ENCODE measurements at places on chromosomes 5 and 9.

- no peak for DNase-seq
Measured at GRCh38 chr9:71814815-71815214, 46.5 kb upstream of the CEMIP2 start.

DNA sequence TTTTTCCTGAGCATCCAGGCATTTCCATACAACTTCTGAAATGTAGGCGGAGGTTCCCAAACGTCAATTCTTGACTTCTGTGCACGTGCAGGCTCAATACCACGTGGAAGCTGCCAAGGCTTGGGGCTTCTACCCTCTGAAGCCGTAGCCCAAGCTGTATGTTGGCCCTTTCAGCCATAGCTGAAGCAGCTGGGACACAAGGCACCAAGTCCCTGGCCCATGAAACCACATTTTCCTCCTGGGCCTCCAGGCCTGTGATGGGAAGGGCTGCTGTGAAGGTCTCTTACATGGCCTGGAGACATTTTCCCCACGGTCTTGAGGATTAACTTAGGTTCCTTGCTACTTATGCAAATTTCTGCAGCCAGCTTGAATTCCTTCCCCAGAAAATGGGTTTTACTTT is 103.6 kb downstream of the NREP start:
- DNase-seq = no peak

GRCh38 chr5:172929371-172929838 is 29.8 kb upstream of the RPL26L1 start:
- DNase-seq = no peak

- no peak for DNase-seq
Measured at GRCh38 chr9:107208121-107208520, 75.0 kb upstream of the RAD23B start.

- DNase-seq = no peak
Measured at GRCh38 chr5:78467140-78467539, 106.7 kb downstream of the SCAMP1 start.

DNA sequence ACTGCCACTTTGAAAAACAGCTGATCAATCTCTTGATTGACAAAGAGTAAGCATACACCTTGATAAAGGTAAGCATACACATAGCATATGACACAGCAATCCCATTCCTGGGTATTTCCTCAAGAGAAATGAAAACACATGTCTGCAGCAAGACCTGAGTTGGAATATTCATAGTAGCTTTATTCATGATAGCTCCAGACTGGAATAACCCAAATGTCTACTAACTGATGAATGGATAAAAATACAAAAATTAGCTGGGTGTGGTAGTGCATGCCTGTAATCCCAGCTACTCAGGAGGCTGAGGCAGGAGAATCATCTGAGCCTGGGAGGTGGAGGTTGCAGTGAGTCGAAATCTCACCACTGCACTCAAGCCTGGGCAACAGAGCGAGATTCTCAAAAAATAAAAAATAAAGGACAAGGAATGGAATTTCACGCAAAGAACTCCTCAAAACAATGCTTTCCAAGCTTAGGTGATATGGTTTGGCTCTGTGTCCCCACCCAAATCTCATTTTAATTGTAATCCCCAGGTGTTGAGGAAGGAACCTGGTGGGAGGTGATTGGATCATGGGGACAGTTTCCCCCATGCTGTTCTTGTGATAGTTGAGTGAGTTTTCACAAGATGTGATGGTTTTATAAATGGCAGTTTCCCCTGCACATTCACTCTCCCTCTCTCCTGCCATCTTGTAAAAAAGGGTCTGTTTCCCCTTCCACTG is 41.1 kb upstream of the LHFPL2 start:
- no peak for DNase-seq

DNA sequence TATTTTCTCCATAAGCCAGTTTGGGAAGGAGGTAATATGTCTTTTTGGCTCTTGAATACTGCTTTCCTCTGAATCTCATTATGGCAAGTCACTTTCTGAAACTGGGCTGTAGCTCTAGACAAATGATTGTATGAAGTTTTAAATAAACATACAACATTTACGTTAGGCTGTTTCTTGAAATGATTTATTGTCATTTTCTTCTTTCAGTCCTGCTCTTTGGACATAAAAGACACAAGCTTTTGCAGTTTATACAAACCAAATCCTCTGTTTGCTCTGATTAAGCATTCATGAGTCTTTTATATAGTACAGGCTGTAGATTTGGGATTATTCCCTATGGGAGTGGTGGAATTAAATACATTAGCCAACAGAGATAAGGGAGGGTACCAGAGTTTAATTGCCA is 139.7 kb downstream of the CEP120 start:
- no peak for DNase-seq

DNA sequence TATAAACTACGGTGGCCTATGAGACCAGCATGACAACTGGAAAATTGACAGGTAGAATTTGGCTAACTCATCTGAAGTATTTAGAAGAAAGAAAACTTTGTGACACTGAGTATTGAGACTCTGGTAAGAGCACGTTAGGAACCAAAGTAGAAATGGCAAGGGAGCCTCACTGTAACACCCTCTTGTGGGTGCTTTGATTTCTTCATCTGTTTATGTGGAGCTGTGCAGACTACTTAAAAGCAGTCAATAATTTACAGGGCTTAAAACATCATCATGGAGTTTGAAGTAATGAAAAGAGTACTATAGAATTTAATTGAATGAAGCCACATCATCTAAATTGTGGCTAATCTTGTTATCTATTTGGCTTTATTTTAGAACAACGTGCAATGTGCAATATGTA is 414.2 kb downstream of the CCDC171 start:
- no peak for DNase-seq

DNA sequence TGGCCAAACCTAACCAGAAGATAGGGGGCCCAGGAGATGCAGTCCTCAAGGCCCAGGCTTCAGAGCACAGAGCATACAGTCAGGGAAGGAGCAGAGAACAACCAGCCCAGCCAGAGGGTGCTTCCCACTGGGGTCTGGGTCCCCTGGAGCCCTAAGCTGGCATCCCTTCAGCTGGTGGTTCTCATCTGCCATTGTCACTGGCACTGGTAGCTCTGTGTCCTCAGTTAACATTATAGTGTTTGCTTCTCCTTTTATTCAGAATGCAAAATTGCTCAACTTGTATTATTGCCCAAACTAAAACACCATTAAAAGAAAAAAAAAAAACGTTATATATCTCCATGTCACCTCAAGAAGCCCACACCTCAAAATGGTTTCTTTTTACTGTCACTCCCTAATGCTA is 219.2 kb downstream of the ENC1 start:
- DNase-seq = no peak

DNA sequence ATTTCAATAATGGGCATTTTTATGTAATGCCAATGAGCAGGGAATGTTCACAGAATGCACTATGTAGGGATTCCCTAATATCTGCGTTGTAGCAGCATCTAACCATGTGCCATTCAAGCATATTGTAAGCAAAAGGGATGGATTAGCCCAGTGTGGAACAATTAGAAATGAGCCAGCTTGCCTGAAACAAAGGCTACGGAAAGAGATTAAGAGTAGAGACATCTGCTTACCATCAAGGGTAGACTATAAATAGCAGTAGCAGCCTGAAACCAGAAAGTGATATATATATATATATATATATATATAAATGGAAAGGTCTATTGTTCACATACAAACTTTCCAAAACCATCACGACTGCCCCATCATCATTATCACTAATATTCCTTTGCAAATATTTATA is 31.9 kb upstream of the CEP120 start:
- no peak for DNase-seq

DNA sequence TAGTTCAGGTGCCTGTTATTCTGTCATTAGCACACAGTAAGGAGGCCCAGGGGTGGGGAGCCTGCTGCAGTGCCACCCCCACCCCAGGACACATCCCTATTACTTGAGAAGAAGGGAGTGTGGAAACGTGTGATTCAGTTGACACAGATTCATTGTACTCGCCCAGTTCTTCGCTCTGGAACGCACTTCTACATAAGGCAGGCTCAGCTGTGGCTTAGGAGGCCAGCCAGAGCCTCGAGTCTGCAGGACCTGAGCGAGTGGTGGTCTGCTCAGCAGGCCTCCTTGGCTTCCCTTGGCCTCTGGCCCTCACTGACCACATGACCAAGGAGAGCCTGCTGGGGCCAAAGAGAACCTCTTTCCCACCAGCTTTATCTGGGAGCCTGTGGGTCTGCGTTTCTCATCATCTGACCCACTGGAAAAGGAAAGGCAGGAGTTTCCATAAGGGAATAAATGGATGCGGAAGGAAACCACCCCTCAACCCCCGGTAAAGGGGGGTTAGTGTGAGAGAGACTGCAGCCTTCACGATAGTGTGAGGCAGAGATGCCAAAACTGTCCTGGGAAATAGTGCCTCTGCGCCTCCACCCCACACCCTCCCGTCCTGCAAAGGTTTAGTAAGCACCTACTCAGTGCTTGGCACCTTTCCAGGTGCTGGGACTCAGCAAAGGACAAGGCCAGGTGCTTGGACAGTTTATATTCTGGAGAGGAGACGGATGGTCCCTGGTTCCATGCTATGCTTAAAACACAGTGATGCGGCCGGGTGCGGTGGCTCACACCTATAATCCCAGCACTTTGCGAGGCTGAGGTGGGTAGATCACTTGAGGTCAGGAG is 73.7 kb downstream of the PPARGC1B start:
- DNase-seq = no peak

DNA sequence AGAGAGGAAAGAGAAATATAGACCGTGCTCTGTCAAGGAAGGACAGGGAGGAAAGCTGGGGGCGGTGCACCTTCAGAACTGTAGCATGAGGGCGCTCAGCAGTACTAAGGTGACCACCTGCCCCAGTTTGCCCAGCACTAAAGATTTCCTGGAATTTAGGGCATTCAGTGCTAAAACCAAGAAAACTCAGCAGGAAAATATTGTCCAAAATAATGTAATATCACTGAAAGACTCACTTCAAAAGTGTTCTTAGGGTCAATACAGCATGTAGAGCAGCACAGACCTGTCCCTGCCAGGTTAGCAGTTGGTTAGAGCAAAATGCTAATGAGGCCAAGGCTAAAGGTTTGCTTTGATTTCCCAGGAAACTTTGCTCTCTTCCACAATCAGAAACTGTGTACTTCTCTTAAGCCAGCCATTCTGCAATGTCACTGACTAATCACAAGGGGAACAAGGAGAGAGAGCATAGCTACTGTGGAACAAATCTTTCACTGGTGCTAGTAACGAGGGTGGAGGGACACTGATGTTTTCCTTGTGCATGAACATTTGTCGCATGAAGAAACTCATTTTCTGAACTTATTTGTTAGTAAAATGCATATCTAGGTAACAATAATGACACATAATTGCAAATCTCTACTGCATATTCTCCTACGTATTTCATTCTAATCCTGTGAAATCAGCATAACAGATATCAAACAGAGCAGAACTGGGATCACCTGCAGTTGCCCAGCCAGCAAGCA is 53.0 kb upstream of the GRAMD2B start:
- DNase-seq = no peak

DNA sequence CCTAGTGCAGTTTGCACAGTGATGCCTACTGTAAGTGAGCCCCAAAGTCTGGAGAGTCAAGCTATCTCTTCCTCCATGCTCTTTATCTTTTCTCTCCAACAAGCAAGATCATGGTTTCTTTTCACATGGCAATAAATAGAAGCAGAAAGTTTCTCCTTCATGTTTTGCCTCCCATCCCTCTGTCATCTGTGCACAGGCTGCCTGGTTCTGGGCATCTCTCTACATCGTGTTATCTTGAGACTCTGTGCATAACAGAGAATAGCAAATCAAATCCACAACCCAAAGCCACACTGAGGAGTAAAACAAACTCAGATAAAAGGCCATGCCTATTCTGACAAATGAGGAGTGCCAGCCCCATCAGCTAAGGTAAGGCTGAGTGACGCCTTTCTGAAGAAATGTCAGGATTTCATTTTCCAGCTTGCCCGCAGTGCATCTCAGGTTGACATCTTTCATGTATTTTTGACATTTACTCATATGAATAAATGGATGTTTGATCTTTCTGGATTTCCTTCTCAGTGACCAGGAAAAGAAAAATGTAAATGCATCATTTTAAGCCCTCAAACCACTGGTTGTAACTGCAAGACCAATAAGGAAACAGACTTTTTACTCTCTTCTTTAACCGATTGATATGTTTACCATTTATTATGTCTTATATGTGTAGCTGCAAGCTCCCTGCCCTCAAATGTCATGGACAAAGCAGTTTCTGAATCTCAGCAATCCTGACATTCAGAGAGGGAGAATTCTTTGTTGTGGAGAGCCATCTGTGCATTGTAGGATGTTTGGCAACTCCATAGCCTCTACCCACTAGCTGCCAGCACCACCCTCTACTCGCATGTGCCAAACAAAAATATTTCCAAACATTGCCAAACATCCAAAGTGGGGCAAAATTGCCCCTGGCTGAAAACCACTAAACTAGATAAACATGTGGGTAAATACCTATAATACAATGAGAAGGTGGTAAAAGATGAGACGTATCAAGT is 49.2 kb upstream of the ACO1 start:
- DNase-seq = no peak

DNA sequence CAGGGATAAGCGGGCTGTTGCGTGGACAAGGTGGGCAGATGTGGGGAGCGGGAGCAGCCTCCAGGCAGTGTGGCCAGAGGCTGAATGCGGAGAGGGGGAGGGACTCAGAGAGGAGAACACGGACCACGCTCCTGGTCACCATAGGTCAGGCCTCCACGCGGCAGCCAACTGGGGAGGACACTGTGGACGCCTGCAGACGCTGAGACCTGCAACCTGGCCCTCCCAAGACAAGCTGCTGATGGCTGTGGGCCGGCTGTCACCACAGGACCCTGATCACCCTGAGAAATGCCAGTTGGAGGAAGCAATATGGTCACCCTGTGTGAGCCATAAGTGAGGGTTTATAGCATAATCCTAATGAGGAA is 16.8 kb downstream of the LPCAT1 start:
- DNase-seq = no peak

DNA sequence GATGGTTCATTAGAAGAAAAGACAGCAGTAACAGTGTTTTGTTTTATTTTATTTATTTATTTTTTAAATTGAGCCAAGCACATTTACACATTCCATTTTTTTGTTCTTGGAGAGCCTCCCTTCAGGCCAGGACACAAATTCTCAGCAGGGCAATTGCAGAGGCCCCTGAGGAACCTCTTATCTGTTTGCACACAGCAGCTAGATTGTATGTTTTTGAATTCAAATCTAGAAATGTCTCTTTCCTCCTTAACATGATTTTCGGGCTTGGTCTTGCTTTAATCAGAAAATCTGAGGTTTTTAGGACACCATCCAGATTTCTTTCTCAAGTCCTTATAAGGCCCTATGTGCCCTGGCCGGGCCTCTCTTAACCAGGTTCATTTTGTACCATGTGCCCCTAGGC is 76.0 kb downstream of the PRR16 start:
- no peak for DNase-seq

DNA sequence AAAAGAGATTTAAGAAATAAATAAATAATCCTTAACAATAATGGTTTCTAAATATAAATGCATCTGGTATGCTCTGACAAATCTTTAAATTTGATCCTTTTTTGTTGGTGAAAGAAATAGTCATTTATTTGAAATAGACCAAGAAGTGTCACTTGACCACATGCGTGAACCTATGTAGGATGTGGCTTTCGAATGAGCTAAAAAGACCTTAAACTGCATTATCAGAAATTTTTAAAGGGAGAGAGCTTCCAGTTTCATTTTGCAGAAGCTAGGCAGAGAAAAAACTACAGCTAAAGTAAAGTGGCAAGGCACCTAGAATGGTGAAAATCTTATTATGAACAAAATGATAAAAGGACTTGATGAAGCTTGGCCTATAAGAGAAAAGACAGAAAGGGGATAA is 309.2 kb upstream of the EFNA5 start:
- DNase-seq = no peak

Data from effector memory CD8-positive, alpha-beta T cell (primary cell).